Activated T-cell treated with anti-CD3 and anti-CD28 coated beads for 4 hours (primary cell): ENCODE measurements at places on chromosomes 3 and 15.

- DNase-seq = no peak
These were observed 201.1 kb upstream of the CADPS start for GRCh38 chr3:63076357-63076756.

GRCh38 chr3:141333836-141334626 lies 34.3 kb upstream of the ZBTB38 start:
- no peak for DNase-seq

GRCh38 chr15:95432878-95433405 lies 897.6 kb upstream of the NR2F2 start:
- DNase-seq = no peak

DNA sequence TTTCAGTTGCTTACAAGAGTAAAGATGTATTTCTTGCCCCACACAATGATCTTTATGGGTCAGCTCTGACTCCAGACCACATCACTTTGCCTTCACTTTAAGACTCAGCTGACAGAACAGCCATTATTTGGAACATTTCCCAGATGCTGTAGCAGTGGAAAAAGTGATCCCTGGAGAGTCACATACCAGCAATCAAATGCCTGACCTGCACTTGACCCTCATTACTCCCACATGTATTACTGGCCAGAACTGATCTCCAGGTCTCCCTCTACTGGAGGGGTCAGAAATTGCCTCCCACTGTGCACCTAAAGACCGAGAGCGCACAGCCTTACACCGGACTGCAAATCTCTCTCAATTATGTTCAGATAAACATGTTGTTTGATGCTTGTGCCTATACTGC lies 88.6 kb upstream of the ZNF385D start:
- no peak for DNase-seq

GRCh38 chr3:184687363-184688015 lies 24.4 kb downstream of the MAGEF1 start:
- DNase-seq = no peak

DNA sequence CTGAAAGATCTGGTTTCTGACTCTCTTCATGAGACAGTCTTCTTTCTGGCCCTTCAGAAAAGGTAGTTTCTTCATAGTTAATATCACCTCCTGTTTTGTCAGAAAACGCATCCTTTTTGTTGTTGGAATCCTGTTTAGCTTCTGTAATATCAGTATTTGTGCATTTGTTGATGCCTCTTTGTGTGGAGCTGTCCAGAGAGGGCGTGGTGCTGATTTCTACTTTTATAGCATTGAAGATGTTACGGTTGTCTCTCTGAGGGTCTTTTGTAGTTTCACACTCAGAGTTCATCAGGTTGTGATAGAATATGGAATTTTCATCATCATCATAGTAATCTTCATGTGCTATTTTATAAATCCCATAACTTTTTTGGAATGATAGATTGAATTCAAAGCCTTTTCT lies 8.9 kb downstream of the GPR149 start:
- DNase-seq = no peak

GRCh38 chr15:73941871-73942635 lies 15.8 kb downstream of the LOXL1 start:
- no peak for DNase-seq

GRCh38 chr3:37973246-37974054 lies 17.1 kb upstream of the VILL start:
- no peak for DNase-seq

DNA sequence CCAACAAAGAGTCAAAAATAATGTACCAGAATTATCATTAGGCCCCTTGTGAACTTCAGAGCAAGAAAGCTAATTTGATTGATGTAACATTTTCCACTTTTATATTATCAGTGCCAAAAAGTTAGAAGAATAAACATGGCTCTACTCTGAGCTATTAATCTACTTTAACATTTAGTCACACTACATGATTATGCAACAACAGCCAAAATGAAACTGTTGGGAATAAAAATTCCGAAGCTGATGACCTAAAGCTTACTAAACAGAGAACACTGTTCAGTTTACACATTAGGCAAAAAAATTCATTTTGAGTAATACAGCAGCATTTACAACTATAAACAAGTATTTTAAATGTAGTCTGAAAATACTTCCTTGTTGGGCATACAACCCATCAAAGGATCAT lies 1134.1 kb downstream of the EPHA3 start:
- no peak for DNase-seq

DNA sequence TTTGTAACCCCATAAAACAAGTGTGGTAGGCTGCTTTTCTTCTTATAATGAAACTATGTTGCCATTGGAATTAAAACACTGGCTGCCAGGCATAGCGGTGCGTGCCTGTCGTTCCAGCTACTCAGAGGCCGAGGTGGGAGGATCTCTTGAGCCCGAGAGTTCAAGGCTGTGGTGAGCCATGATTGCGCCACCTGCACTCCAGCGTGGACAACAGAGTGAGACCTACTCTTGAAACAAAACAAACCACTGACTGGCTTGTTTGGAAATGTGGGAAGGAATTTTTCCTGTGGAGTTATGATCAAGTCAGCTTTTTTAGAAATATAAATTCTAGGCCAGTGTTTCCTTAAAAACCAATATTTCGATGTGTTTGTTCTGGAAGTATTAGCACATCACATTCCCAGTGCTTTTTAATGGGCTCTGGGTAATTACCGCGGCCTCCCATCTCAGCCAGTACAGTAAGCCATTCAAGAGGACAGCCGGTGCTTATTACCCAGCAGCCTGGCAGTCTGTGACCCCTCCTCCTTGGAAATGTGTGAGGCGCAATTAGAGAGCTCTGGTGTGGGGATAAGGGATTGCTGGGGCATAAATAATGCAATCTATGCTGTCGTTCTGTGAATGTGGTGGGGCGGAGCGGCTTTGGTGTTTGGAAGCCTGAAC lies 58.3 kb upstream of the TRAK1 start:
- no peak for DNase-seq

DNA sequence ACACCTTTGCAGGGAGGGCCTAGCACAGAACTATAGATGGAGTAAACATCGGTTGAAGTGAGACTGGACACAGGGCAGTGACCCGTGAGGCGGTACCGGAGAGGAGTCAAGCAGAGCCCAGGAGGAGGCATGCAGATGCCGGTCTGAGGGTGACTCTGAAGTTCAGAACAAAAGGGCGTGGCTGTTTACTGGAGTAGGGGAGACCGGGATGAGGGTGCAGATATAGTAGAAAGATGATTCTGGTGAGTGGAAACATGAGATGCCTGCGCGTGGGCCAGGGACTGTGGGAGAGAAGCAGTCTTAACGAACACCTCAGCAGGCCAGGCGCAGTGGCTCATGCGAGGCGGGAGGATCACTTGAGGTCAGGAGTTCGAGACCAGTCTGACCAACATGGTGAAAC lies 113.1 kb downstream of the NSMCE3 start:
- no peak for DNase-seq

DNA sequence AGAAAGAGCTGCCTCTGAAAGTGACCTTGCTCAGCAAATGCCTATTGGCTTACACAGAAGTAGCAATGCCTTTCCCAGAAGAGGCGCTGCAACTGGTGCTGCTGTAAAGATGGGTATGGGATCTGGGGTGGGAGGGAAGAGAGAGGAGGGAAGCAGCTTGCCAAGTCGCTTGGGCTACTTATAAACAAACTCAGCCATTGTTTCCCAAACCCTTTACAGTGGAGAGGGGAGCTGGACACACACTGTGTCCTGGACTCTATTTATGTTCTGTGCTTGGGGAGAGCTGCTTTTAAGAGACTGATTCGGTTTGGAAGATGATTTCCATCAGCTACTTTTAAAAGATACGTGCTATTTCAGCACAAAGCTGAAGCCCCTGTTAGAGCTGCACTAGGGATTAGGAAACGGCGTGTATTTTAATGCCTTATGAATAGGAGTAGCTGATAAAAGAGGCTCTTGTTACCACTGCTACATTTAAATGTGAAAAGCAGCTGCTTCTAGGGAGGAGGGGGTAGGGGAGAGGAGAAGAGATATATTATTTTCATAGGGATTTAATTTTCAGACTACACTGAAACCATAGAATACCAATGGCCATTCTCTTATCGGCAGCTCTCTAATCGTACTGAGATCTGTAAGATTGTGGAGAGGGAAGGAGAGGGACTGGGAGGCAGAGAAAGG lies 440.6 kb downstream of the MCTP2 start:
- no peak for DNase-seq

GRCh38 chr15:100292010-100292409 lies 49.8 kb downstream of the ADAMTS17 start:
- no peak for DNase-seq

GRCh38 chr15:70710714-70711113 lies 52.6 kb downstream of the UACA start:
- no peak for DNase-seq

- DNase-seq = no peak
These were observed 71.4 kb upstream of the SKOR1 start for GRCh38 chr15:67753891-67754290.

- DNase-seq = no peak
These were observed at the start of gene ZNF660 for GRCh38 chr3:44584646-44585501. Gene ZNF660 (plus strand): TSS chr3:44584964. CDS start chr3:44594194, 9,230 bp downstream.

GRCh38 chr3:76311941-76312340 lies 526.6 kb upstream of the ZNF717 start:
- DNase-seq = no peak

DNA sequence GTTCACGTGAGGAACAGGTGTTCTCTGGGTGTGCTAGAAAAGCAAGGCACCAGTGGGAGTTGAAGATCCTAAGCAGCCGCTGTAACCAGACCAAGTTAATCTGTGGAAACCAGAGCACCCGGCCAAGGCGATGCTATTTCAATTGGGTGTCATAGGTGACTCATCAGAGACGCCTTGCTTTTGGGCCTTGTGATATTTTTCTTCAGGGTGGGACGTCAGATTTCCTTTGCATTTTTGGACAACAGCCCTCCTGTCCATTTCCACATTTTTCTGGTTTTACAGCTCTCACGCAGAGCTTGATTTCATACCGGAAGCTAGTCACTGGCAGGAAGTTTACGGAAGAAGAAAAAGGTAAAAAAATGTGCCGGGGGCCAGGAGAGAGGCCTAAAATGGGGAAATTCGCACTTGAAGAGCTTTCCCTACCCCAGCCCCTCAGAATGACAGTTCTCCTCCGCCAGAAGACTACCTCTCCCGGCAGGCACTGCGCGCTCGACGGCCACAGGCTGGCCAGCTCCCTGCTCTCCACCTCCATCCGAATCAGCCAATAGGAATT lies 471 bp upstream of the KBTBD8 start:
- DNase-seq = no peak

GRCh38 chr3:153442799-153443487 lies 280.9 kb downstream of the RAP2B start:
- no peak for DNase-seq

GRCh38 chr15:61157933-61158332 lies 71.2 kb downstream of the RORA start:
- DNase-seq = no peak

- no peak for DNase-seq
These were observed 224.9 kb downstream of the MCTP2 start for GRCh38 chr15:94456226-94456625.

GRCh38 chr3:188319569-188319968 lies 165.6 kb downstream of the LPP start:
- no peak for DNase-seq

- DNase-seq = no peak
These were observed 242.3 kb downstream of the LPP start for GRCh38 chr3:188396251-188396650.

GRCh38 chr15:84638103-84638502 lies 16.0 kb downstream of the WDR73 start:
- no peak for DNase-seq

DNA sequence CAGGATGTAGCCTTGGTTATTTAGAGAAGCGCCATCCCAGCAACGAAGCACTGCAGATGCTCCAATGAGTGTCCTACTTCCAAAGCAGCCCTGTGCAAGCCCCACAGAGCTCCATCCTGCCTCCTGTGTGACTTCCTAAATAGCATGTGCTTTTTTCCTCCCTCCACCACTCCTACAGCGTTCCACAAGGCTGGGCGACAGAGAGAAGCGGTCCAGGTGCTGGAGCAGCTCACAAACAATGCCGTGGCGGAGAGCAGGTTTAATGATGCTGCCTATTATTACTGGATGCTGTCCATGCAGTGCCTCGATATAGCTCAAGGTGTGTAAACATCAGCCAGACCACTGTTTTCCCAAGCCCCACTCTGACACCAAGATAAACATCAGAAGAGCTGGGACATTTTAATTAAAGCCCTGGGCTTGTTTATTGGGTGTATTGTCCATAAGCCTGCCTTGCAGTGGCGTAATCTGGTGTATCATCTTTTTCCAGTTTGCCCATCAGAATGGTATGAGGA lies 22.2 kb upstream of the RHO start:
- DNase-seq = no peak

DNA sequence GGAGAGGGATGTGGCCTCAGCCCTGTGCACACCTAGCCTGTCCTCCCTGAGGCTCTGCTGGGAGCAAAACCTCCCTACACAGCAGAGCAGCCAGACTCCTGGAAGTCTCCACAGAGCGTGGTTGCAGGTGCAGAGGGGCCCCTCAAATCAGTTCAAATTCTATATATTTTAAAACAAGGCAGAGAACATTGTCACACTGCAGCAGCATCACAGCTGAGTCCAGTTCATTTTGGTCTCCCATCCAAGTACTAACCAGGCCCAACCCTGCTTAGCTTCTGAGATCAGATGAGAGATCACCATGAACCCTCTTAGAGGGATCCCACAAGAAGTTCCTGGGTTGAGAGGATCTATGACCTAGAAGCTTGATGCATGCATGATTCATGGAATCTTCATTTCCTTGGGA lies 331.0 kb upstream of the RGMA start:
- DNase-seq = no peak

DNA sequence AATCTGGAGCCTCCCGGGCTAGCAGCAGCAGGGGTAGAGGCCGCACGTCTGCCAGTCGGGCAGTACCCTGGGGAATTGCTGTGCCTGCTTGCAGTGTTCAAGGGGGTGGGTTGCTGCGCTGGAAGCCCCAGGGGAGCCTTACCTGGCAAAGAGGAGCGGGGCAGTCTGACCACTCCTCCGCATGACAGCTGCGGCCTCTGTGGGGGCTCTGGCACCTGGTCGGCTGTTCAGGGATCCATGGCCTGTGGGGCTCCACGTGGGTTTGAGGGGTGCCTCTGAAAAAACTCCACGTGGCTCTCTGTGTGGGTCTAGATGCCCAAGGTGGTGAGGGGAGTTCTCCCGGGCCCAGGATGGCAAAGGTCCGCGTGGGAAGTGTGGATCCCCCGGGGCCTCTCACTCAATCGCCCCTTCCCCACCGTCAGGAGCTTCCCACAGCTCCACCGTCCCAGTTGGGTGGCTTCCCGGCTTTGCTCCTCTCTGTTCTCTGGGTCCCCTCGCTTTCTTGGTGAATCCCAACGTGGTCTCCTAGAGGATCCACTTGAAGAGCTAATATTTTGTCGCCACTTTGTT lies 184.5 kb downstream of the EFHB start:
- DNase-seq = no peak

- no peak for DNase-seq
These were observed 43.6 kb upstream of the KLF13 start for GRCh38 chr15:31283043-31283442.

DNA sequence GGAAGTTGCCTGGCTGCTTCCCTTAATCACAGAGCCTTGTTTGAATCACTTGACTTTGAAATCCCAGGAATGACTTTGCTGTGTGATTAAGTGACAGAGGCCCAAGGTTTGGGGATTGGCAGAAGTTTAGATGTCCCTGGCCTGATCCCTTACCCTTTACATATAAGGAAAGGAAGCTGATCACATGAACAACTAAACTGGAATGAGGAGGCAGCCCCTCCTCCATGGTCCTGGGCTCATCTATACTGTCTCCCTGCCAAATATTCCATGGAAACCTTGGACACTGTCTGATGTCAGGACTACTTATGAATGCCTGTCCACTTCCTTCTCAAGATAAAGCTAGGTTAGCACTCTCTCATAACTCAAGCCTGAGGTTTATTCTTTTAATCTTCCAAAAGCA lies 181.3 kb upstream of the CTDSPL start:
- DNase-seq = no peak
